ENCODE measurements at places on chromosomes 3 and 15. TPM values are rescaled to one million over a fixed set of nuclear protein-coding genes. Genes with fewer than 3 reads are reported as not detected.

The FBN1 gene
- total RNA-seq, result 1,431 TPM

The SRGAP3 gene
- total RNA-seq, result 6.0 TPM

The CXCR6 gene
- total RNA-seq, result not detected

The CLDN1 gene
- 0.17 TPM for total RNA-seq

The KLHL6 gene
- under 0.01 TPM for total RNA-seq

The USF3 gene
- total RNA-seq, result 4.4 TPM
